ENCODE measurements at places on chromosomes 3 and 15.

- DNase-seq, result peak; percentile 15
These were observed at the start of the genes OSBPL10 and ZNF860 for GRCh38 chr3:31981206-31982181. OSBPL10 (minus strand) TSS chr3:31981262; CDS start chr3:31981179, 83 bp downstream. ZNF860 (plus strand) TSS chr3:31981750; CDS start chr3:31989080, 7,330 bp downstream.

DNA sequence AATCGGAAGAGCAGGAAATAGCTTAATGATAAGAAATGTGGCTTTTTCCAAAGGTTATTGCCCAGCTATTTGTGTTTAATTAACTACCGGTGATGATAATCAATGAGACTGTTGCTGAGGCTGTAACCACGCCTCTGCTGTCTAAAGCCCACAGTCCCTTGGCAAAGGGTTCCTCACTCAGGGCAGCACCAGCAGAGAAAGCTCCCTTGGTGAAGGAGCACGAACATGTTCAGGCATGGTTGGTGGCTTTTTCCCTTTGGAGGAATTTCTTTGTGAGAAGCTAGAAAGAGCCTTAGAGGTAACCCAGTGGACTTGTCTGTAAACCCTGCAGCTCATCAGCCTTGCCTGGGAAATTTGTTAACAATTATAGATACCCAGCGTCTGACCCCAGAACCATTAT is 7.5 kb upstream of the ST6GAL1 start:
- no peak for DNase-seq

GRCh38 chr15:59174835-59175831 is 31.5 kb upstream of the LDHAL6B start:
- DNase-seq, result peak; percentile 58

GRCh38 chr3:191236646-191237045 is 37.6 kb downstream of the OSTN start:
- no peak for DNase-seq

- DNase-seq, result no peak
These were observed 29.6 kb downstream of the CPOX start for GRCh38 chr3:98563661-98564281.

DNA sequence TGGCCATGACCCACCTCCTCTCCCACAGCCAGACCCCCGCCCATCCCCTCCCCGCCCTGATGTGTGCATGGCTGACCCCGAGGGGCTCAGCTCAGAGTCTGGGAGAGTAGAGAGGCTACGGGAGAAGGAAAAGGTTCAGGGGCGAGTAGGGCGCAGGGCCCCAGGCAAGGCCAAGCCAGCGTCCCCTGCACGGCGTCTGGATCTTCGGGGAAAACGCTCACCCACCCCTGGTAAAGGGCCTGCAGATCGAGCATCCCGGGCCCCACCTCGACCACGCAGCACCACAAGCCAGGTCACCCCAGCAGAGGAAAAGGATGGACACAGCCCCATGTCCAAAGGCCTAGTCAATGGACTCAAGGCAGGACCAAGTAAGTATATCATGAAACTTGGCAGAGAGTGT is 11.7 kb downstream of the MAP1A start:
- DNase-seq, result no peak

DNA sequence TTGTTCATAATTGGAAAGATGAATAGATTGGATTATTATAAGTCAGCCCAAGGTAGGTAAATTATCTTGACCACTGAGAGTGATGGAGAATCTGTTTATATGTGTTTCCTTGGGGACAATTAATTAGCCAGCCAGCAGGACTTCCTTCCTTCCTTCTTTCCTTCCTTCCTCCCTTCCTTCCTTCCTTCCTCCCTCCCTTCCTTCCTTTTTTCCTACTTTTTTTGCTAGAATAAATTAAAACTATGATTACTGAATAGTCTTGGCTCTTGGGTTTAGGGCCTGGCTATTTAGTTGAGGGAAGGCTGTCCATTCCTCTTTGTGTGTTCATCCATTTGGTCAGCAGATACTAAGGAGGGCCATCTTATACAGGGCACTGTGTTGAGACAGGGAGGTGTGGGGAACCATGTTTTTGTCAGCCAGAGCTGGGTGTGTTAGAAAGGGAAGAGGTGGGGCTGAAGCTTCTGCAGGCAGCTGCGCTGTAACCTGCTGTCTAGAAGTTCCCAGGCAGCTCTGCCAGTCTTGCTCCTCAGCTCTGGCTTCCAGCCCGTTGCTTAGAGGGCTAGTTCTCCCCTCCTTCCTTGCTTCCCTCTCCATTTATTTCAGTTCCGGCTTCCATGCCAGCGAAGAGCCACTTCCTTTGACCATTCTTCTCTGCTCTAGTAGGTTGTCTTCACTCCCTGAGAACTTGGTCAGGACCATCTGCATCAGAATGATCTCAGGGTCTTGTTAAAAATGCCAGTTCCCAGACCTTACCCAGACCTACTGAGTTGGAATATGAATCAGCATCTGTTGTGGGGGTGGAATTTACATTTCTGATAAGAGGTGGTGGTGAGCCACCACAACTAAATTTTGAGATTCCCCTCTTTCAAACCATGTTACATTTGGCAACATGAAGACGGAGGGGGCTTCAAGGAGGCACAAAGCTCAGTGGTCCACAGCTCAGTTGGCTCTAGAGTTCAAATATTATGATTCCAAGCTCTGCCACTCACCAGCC is 113.9 kb downstream of the DGKG start:
- DNase-seq, result peak; percentile 39

- peak; percentile 28 for DNase-seq
These were observed 211.7 kb downstream of the DTWD1 start for GRCh38 chr15:49832511-49832910.

GRCh38 chr3:170497207-170498095 is 78.8 kb downstream of the CLDN11 start:
- DNase-seq, result no peak

GRCh38 chr3:23002836-23003732 is 200.0 kb upstream of the UBE2E2 start:
- no peak for DNase-seq

DNA sequence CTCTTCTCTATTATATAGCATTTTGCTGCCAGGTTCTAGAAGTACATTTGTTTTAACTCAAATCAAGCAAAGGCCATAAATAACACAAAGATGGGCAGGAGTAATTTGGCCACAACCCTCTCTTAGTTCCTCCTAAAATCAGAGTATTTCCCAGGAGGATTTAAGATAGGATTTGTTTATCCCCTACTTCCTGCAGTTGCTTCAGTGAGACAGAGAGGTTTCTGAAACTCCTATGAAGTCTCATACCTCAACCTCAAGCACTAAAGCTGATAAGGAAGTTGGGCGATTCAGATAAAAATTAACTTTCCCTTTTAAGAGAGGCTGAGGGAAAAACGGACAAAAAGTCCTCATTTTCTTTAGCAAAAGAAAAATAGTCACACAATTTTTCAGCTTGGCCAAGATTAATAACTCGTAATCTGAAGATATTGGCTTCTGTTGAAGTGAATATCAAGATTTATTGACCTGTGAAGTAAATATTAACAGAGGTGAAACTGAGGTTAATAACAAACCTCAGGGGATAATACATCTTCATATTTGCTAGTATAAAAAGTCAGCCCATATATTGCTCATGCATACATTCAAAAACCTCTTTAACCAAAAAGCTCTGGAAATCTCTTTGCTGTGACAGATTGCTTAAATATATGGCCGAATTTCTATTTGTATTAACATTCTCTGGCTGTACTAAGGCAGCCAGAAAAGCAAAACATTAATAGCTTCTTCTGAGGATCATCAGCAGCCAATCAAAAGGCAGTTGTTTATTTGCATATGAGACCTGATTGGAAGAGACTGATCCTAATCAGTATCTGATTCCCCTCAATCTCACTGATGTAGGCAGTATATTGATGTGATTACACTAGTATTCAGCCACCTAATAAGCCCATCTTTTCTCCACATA is 90.6 kb upstream of the GADL1 start:
- no peak for DNase-seq

DNA sequence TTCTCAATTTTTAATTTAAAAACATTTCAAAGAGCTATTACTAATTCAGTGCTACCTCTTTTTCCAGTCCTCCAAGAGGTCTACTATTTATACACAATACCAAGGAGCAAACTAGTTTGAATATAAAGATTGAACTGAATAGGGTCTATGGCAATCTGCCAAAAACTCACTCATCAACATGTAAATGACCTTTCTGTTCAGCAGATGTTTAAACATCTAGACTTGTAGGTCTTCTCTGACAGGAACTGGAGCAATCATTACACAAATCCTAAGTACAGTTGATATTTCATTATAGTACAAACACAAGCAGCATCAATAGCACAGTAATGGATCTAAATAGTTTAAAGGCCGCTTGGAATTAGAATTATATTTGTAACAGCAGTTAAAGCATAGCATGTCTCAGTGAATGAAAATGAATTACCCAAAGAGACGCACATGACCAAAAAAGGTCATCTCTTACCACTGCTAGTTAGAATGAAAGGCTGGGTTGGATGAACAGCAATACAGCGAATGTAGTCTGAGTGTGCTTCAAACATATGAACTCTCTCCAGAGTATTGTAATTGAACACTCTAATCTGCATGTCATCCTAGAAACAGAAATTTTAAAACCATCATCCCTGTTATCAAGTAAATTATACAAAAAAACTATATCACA is 10.7 kb downstream of the COPB2 start:
- no peak for DNase-seq

DNA sequence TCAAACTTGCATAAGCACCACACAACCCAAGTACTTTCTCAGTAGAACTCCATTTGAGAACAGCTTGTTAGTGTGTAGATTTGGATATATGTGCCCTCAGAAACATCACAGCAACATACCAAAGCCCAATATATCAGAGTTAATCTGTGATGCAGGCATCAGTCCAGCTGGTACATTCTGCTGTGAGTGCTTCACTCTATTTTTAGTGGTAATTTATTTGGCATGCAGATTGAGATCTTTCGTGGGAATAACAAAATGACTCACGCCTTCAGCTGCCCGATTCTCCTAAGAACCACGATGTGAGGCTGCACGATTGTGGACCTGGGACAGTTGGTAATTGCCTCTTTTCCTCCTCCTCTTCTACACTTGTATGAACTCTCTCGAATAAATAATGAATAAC is 730.7 kb downstream of the SQOR start:
- no peak for DNase-seq

GRCh38 chr3:106728315-106729098 is 648.7 kb upstream of the CCDC54 start:
- DNase-seq, result no peak

DNA sequence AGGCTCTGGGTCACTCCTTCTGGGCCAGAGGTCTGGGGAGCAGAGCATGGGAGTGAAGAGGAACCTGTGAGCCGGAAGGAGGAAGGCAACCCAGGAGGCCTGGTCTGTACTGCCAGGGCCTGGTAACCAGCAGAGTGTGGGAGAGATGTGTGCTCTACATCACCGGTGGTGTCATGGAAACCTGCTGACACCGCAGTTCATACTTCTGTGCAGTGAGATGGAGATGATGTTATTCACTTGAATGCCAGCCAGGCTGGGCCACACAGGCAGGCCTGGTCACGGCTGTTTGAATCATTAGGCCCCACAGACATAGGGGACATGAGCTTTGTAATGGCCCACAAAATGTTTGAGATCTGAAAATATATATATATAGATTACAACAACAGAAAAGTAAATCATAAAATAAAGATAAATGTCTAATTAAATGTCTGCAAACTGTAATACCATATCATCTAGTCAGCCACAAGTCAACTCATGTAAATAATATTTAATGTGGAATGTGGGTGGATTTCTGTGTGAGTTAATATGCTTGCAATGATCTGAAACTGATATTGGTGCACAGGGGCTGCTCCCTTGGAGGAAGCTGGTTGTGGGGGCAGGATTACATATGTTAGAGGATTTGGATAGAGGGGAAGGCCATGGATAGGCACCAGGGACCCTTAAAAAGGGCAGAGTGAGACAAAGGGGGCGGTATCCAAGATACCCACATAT is 108.5 kb upstream of the PFN2 start:
- no peak for DNase-seq

All from Kasumi-1 (cell line).